ENCODE measurements at places on chromosomes 12 and 14.

GRCh38 chr14:96274543-96274942, 18.5 kb downstream of the BDKRB1 start:
- no peak for DNase-seq

GRCh38 chr12:754473-754820, 2.1 kb downstream of the WNK1 start:
- DNase-seq: no peak

DNA sequence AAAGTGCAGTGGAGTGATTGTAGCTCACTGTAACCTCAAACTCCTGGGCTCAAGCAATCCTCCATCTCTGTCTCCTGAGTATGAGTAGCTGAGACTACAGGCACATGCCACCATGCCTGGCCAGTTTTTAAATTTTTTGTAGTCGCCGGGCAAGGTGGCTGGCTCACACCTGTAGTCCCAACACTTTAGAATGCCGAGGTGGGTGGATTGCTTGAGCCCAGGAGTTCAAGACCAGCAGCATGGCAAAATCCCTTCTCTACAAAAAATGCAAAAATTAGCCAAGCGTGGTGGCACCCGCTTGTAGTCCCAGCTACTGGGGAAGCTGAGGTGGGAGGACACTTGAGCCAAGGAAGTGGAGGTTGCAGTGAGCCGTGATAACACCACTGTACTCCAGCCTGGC, 219.5 kb downstream of the KLHL28 start:
- DNase-seq: no peak

- DNase-seq: no peak
These were observed 3.3 kb upstream of the CIPC start for GRCh38 chr14:77094672-77095284.

DNA sequence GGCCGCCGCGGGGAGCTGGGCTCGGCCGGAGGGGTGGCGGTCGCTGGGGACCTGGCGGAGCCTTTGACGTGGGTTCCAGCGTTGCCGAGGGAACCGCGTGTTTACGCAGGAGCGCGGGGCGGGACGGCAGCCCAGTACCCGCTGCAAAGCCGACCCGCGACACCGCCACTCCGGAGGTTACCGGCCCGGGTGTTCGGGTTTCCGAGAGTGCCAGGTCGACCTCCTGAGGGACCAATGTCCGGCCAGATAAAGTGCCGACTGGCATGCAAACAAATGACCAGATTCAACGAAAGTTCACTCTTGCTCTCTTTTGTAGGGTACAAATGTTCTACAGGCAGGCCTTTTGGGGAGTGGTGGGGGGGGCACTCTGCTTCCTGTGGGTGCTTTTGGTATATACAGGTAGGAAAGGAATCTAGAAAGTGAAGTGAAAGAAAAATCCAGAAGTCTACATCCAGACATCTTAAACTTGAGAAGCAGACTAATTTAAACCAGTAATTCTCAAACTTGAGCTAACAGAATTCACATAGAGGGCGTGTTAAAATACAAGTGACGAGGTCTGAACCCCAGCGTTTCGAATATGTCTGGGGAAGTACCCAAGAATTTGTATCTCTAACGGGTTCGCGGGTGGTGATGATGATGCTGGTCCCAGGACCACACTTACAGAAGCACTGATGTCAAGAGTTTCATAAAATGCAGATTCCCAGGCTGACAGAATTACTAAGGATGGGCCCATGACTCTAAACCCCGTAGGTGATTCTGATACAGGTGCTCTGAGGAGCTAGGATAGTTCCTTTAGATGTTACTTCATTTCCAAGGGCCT, at the start of gene GPR135:
Gene GPR135 (minus strand): TSS at position 65 of the 820 bp plus-strand sequence. CDS start 154 bp downstream, outside the sequence.
- peak; percentile 82 for DNase-seq

GRCh38 chr12:92094751-92095161, 50.9 kb downstream of the BTG1 start:
- DNase-seq: no peak

- DNase-seq: no peak
These were observed 28.9 kb downstream of the BCL11B start for GRCh38 chr14:99242816-99243721.

- no peak for DNase-seq
These were observed 310.7 kb downstream of the AEBP2 start for GRCh38 chr12:19749906-19750574.

DNA sequence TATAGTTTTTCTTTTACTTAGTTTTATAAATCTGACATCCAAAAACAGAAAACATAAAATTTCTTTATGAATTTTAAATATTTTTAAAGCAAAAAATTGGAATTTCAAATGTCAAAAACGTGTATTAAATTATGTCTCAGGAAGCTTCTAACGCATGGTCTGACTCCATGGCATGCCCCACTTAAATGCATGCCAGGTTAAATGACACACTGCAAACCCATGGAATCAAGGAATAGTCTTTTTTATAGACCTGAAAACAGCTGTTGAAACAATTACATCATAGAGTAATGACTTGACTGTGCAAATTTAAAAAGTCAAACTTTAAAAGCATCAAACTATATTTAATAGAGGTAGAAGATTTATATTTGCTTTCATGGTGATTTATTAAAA, 96.1 kb upstream of the DACT1 start:
- DNase-seq: no peak

DNA sequence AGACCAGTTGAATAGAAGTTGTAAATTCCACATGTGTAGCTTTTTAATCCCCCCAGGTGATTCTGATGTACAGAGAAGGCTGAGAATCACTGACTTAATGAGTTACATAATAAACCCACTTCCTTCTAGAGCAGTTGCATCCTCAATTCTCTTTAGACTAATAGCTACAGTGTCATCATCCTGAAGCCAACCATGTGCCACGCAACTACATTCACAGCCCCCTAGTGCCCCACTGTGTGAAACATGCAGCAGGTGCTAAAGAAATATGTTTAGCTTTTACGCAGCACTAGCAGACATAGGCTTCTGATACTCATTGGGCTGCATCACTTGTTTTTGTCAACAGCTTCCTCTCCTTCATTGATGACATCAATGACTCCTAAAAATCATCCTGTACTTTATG, 1168.3 kb downstream of the BCL11B start:
- no peak for DNase-seq

- peak; percentile 56 for DNase-seq
These were observed 582.6 kb downstream of the ALG10 start for GRCh38 chr12:34604631-34605509.

- no peak for DNase-seq
These were observed 5.3 kb downstream of the KCNH3 start for GRCh38 chr12:49543914-49544815.

- no peak for DNase-seq
These were observed 7.6 kb upstream of the LGR5 start for GRCh38 chr12:71431991-71432390.

DNA sequence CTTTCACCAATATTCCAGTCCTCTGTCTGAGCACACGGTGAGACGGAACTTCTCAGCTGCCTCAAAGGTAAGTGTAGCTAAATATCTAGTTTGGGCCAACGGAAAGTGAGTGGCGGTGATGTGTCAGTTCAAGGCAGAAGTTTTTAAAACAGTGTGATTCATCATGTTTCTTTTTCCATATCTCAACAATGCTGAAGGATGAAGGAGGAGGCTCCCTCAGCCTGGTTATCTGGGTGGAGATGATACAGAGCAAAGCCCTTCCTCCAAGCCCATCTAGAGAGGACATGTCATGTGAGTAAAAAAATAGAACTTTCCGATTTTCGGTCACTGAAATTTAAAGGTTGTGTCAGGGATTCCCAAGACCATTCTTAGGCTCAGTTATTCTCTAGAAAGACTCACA, 13.1 kb upstream of the ANP32D start:
- no peak for DNase-seq

DNA sequence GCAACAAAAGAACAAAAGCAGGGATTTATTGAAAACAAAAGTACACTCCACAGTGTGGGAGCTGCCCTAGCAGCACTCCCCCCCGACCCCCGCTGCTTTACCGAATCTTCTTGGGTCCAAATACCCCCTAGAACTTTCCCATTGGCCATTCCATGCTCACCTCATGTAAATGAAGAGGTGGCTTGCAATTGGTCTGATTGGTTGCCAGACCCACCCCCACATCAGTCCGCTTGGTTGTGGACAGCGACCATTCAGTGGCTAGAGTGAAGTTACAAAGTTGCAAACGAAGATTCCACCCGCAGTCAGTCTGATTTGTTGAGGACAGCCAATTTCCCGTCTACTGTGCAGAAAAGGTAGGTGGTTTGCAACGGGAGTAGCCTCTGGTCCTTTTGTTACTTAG, 3.9 kb downstream of the STYX start:
- no peak for DNase-seq

DNA sequence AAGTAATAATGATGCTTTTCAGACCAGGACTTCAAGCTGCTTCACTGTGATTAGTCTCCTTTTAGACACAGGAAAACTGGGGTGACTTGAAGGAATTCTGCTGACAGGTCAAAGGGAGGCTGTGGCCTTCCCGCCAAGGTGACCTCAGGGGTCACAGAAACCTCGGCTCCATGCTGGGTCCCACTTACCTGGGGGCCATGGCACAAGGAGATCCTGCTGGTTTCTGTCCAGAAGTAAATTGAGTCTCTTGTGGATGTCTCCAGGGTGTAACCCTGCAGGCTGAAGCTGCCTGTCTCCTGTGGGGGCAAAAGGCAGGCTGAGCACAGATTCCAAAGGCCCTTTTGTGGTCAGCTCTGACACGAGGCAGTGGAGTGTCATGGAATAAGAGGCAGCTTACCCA, 138.7 kb upstream of the MED13L start:
- DNase-seq: no peak

- DNase-seq: no peak
These were observed 114.9 kb downstream of the PIWIL1 start for GRCh38 chr12:130452546-130452945.

DNA sequence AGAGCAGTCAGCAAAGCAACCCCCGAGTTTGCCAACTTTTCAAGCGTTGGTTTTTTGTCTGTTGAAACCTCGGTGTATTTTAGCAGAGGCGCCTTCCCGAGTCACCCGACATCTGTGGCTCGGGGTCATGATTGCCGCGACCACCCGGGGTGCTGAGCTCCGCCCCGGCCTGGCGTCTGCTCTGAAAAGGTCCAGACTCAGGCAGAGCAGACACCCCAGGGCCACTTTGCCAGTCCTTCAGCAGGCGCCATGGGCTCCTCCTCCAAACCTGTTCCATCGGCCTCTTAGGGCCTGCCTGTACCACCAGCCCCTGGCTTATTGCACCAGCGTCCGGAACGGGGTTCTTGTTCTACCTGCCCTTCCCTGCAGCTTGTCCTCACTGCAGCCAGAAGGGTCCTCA, 19.1 kb downstream of the ANKRD9 start:
- no peak for DNase-seq

DNA sequence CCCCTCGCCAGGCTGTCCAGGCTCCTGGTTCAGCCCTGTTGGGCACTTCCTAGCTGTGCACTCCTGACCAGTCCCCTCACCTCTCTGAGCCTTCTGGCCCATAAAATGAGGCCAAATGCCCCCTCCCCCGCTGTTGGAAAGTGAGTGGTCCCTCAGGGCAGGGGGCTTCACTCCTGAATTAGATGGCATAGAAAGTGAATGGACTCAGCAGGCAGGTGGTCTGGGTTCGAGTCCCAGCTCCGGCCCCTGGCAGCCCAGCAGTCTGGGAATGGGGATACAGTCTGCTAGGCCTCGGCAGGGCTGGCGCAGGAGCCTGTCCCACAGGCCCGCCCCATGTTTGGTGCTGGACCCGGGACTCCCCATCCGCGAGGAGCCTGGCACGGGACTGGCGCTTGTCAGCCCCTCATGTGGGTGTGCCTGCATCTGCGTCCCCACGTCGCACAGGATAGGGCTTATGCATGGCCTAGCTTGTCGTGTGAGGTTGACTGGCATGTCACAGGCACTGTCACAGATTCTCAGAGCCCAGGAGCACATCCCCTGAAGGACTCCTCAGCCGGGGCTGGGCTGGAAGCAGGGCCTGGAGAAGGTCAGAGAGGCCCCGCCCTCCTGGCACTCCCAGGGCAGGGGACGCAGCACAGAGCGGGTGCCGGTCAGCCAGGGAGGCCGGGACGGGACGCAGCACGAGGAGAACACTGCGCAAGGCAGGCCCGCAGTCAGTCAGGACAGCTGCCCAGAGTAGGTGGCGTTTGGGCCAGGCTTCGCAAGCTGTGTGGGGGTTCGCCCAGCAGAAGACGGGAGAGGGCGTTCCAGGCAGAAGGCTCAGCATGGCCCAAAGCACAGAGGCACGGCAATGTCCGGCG, 40.5 kb downstream of the DIO3 start:
- DNase-seq: peak; percentile 50

GRCh38 chr12:6647083-6647604, at the start of gene ACRBP:
TSS of gene ACRBP (minus strand) at chr12:6647432. CDS start at chr12:6647366, 66 bp downstream.
- no peak for DNase-seq

DNA sequence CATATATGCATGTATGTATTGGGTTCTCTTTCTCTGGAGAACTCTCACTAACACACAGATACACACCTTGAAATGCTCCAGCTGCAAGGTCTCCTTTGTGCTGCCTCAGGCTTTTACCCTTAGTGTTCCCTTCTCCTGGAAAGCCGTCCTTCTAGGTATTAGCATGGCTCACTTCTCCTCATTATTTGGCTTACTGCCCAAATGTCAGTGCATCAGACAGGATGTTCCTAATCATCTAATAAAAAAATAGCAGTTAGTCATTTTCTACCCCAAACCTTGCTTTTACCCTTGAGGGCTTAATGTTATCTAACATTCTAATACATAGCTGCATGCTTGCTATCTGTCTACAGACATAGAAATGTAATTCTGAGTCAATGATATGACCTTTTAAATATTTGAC, 109.0 kb upstream of the SLC16A7 start:
- no peak for DNase-seq

Data from coronary artery (tissue), 2 donors.